ENCODE measurements at places on chromosomes 16 and 17.

DNA sequence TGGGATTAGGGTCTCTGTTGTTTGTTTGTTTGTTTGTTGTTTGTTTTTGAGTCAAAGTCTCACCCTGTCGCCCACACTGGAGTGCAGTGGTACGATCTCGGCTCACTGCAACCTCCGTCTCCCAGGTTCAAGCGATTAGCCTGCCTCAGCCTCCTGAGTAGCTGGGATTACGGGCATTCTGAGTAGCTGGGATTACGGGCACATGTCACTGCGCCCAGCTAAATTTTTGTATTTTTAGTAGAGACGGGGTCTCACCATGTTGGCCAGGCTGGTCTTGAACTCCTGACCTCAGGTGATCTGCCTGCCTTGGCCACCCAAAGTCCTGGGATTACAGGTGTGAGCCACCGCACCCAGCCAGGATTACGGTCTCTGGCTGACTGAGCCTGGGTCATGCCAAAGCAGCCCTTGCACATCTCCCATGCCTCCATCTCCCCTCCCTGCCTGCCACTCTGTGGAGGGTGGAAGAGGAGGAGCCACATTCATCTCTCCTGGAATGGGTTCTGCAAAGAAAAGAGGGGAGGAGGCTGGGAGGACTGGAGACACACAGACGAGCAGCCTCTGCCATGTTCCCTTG is 59.2 kb downstream of the BEAN1 start:
- DNase-seq = no peak

DNA sequence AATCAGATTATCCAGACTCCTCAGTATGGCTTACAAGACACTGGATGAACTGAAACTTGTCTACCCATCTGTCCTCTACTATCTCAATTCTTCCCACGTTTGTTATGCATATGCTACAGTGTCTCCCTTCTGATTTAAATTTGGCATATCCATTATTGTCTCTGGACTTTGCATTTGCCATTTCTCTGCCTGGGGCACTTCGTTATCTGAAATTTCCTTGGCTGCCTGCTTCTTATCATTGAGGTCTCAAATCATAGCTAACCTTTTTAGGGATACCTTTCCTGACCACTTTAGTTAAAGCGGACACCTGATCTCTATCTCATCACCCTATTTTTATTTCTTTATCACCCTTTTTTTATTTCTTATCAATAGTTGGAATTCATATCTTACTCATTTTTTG is 853.4 kb downstream of the KCNJ2 start:
- DNase-seq = no peak

DNA sequence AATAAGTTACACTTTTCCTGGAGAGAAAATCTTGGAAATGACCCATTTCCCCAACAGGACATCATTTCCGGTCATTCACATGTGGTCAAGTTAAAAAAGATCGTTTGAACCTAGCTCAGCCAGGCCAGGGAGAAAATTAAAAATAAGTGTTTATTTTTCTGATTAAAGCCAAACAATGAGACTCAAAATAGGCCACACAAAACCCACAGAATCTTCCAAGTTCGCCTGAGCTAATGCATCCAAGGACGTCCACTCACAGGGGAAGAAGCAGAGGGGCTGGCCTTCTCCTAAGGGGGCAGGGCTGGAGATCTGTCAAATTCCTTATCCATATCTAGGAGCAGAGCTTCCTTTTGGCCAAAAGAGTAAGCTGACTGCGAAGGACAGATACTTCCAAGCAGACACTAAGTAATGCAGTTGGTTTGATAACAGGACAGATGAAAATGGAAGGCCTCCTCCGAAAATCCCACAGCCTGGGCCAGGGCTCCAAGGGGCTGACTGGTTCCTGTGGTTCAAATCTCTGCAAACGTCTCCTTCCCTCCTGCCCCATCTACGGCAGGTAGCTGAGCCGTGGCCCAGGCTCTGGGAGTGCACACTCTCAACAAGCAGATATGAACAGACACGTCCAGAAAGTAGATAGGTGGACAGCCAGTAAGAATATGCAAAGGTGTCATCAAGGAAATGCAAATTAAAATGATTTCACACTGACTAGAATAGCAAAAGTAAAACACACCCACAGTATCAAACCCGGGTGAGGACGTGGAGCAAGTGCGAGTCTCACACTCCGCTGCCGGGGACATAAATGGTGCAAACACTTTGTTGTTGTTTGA is 98.5 kb downstream of the MRM3 start:
- DNase-seq = no peak

DNA sequence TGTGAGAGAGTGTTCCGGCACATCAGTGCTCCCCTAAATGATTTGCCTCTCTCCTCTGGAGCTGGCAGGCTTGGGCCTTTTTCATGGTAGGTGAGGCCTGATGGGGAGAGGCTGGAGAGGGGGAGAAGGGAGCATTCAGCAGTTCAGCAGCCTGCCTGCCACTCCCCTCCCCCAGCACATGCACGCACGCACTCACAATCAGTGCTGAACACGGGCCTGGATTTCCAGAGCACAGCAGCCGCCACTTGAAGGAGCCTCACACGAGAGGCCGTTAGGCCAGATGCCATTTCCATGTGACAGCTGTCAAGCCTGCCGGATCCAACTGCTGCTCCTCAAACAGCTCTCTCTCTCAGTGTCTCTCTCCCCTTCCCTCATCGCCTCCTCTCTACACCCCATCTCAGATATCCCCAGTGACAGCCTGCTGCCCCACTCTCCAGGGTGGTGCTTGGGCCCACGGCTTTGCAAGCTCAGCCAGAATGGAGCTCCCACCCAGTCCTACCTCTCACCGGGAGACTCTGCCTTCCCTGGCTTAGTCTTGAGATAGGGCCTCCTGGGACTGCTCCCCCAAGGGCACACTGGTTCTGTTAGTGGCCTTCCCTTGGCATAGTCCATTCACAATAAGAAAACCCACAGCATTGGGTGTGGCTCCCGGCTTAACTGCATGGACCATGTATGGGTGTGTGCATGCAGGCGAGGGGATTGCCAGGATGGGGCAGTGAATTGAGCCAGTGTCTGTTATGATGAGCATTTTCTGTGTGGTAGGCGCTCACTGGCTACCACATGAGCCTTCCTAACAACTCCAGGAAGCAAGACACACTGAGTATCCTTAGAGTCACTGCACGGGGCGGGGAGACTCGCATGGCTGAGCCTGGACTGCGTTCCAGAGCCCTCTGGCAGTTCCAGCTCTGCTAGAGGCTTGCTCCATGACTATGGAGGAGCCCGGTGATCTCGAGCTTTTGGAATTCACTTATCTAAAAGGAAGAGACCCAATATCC is 226.2 kb downstream of the CCDC182 start:
- no peak for DNase-seq

- no peak for DNase-seq
These were observed 18.4 kb upstream of the ITGA3 start for GRCh38 chr17:50037321-50038107.

GRCh38 chr17:63438092-63439051 is 7.7 kb downstream of the CYB561 start:
- DNase-seq = no peak

DNA sequence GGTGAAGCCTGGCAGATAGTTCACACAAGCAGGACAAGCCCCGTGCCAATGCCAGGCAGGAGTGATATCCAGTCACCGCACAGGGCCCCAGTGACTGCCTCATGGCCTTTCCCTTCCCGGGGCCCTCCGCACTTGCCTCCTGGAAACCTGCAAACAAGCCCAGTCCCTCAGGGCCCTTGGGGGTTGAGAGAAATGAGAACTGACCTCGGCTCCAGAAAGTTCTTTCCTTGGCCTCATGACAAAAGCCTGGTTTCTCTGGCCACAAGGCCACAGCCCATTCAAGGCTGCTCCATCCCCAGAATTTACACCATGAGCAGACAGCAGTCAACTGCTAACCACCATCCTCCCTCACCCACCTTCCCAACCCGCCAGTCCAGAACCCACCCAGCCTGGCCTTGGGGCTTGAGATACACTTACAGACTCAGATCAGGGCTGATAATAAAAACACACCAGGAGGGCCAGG is 77.6 kb downstream of the CCDC182 start:
- no peak for DNase-seq

- no peak for DNase-seq
These were observed 2.3 kb upstream of the SERPINF1 start for GRCh38 chr17:1759529-1759928.

DNA sequence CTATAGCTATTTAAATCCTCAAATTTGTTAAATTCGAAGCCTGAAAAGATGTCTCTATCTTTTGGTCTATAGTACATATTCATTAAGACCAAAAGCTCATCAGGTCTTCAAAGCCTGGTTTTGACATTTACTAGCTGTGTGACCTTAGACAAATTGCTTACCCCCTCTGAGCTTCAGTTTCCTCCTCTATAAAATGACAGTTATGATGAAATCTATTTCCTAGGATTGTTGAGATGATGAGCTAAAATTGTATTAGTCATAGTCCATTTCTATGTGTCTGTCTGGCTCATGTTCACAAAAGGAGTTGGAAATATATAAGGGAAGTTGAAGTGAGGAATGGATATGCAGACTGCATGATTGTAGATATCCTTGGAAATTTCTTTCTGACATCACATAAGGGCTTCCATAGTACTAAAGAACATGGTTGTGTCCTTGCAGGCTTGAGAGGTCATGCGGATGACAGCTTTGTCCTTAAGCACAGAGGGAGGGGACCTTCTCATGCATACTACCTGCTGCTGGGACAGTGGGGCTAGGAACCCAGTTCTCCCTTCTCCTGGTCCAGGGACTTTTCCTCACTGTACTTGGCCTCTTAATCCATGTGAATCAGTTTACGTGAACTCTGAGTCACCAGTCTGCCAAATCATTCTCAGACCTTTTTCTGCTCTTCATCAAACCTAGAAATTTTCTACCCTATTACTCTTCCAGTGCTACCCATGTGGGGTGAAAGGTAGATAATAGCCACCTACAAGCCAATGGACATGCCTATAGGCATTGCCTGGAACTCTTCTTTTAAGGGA is 487.5 kb upstream of the SALL1 start:
- no peak for DNase-seq

DNA sequence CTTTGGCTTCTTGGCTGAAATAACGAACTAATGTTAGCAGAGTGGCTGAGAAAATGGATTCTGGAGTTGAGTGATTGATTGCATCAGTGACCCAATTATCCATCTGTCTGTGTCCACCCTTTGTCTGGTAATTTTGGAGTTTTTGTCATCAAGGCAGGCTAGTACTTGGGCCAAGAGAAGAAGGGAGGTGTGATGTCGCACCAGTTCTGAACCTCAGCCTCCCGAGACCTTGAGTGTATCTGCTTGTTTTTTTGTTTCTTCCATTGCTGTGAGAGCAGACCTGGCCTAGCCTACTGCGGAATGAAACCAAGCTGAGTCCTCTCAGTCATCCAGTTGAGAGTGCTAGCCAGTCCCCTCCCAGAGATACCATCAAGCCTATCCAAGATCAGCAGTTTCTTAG is 4.5 kb downstream of the ABCA8 start:
- DNase-seq = no peak

GRCh38 chr17:7293159-7293558 is 1.3 kb downstream of the YBX2 start:
- DNase-seq = no peak

DNA sequence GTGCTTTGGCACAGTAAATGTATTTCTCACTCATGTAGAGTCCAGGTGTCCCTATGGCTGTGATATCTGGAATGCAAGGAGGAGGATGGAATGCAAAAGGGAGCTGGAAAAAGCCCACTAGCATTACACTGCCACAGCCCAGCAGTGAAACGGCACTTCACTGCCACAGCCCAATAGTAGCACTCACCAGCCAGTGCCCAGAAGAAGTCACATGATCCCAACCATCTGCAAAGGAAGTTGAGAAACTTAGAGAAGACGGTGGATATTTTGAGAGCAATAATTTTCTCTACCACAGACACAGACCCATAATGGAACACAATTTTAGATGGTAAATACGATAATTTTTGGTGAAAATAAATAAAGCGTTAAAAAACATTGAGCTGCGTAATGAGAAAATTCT is 51.8 kb downstream of the C16orf82 start:
- no peak for DNase-seq

DNA sequence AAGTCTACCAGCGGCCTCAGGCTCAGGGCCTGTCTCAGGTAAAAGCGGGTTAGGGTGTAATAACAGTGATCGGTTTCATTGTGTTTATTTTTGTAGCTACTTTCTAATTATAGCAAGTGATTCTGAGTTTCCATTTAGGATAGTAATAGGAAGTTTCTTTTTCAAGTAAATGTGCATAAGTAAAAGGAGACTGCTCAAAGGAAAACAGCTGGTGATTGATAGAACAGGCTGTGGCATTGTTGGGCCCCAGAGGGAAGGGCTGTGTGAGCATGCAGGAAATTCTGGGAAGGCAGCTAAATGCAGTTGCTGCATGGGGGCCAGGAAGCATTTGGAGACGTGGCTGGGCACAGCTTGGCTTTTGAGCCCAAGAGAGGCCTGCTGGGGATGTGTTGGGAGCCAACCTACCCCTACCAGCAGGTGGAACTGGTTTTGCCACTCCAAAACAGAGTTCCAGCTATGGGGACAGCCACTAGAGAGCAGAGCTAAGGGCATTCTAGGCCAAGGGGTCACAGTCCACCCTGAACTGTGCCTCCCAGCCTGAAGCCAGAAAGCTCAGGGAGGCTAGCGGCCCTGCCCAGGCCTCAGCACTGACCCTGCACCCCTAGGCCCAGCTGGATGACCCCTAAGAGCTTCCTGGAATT is 12.6 kb downstream of the SNX20 start:
- DNase-seq = no peak

GRCh38 chr17:42438600-42439567 is 15.8 kb upstream of the CAVIN1 start:
- DNase-seq = no peak

DNA sequence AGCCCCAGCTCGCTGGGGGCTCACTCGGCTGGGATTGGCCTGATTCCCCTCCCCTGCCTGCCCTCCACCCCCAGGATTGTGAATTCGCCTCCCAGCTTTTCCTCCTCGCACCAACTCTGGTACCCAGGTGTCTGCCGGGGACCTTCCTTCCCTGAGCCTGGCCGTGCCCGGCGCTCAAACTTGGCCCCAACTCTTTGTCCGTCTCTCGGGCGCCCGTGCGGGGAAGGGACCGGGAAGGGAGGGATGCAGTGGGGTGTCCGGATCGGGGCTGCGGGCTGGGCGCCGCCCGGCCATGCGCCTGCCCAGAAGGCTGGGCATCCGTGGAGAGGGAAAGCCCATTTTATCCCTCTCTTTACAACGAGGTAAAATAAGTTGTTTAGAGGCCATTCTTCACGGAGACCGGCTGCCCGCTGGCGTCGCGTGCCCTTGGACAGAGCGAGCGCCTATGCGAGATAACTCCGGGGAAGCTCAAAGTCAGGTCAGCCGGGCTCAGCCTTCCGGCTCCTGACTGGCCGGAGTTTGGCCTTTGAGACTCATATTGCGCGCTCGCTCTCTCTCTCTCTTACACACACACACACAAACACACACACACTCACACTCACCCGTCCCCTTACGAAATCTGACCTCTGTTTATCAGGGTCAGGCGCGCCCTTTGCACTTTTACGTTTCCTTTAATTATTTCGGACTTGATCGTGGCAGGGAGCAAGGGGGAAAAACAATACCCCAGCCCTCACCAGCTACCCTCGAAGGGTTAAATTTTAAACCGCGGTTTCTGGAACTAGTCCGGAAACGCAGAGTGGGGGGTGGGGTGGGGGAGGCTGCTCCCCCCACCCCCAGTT is 774 bp upstream of the MAF start:
- no peak for DNase-seq

GRCh38 chr16:54977211-54977610 is 46.5 kb downstream of the IRX5 start:
- no peak for DNase-seq

GRCh38 chr17:50344731-50345365 is 1.1 kb upstream of the XYLT2 start:
- no peak for DNase-seq

GRCh38 chr17:65896889-65897288 is 295.0 kb downstream of the CEP112 start:
- DNase-seq = peak; percentile 47

Data from NCI-H1930 (cell line).